ENCODE measurements at places on chromosomes 13 and 19.
A peak's percentile ranks its signal among the peaks of the same experiment; 100 is the strongest.

GRCh38 chr13:77026255-77026860 lies 601 bp downstream of the FBXL3 start:
- DNase-seq, result peak; percentile 54

DNA sequence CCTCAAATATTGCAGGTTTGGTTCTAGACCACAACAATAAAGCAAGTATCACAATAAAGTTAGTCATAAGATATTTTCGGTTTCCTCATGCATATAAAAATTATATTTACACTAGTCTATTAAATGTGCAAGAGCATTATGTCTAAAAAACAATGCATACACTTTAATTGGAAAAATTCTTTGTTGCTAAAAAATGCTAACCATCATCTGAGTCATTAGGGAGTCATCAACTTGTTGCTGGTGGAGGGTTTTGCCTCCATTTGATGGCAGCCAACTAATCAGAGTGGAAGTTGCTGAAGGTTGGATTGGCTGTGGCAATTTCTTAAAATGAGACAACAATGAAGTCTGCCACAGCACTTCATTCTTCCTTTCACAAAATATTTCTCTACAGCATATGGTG lies 422.3 kb upstream of the GPC6 start:
- DNase-seq, result peak; percentile 77

GRCh38 chr13:33119856-33120543 lies 103.8 kb downstream of the KL start:
- no peak for DNase-seq

- no peak for DNase-seq
Measured at GRCh38 chr19:4866595-4867424, 657 bp downstream of the PLIN3 start.

Measured in A172 (cell line).